IMR-90 (cell line): ENCODE measurements at places on chromosomes 5 and 9. TPM values are rescaled to one million over a fixed set of nuclear protein-coding genes. Genes with fewer than 3 reads are reported as not detected.

TUSC1 gene
- 2.0 and 3.1 TPM in 2 replicates for total RNA-seq

DDX4 gene
- not detected in 2 replicates for total RNA-seq

TMEM215 gene
- total RNA-seq = not detected in 2 replicates

SPATA31C1 gene
- not detected in 2 replicates for total RNA-seq

PCDHGB3 gene
- total RNA-seq = 5.9 and 6.7 TPM in 2 replicates

DMRTA1 gene
- under 0.01 TPM in 2 replicates for total RNA-seq

WDR38 gene
- not detected in 2 replicates for total RNA-seq

PCDHGA8 gene
- 2.0 and 2.2 TPM in 2 replicates for total RNA-seq

SLC4A9 gene
- total RNA-seq = not detected in 2 replicates

CENPH gene
- total RNA-seq = 3.8 and 10.8 TPM in 2 replicates

PROB1 gene
- total RNA-seq = under 0.01 TPM in 2 replicates

SPINK4 gene
- not detected in 2 replicates for total RNA-seq

IFNK gene
- not detected in 2 replicates for total RNA-seq

ZFAND5 gene
- total RNA-seq = 35.8 and 53.3 TPM in 2 replicates

SLC36A3 gene
- not detected in 2 replicates for total RNA-seq

GALNT12 gene
- total RNA-seq = 2.5 TPM in 2 replicates

TMC1 gene
- total RNA-seq = not detected in 2 replicates

MUSK gene
- under 0.01 and 0.18 TPM in 2 replicates for total RNA-seq

PCDHGA1 gene
- total RNA-seq = 0.83 and 0.90 TPM in 2 replicates

PCDHB8 gene
- 0.18 and 0.28 TPM in 2 replicates for total RNA-seq

PCDH1 gene
- total RNA-seq = 0.83 and 0.90 TPM in 2 replicates

SPIN1 gene
- 141 and 189 TPM in 2 replicates for total RNA-seq

PCDHA9 gene
- total RNA-seq = under 0.01 TPM in 2 replicates

PCDHGA10 gene
- total RNA-seq = 6.6 and 6.9 TPM in 2 replicates

CFAP90 gene
- not detected in 2 replicates for total RNA-seq

INSL6 gene
- total RNA-seq = not detected in 2 replicates

PPP3R2 gene
- not detected in 2 replicates for total RNA-seq

SHOC1 gene
- not detected in 2 replicates for total RNA-seq

TMEM8B gene
- total RNA-seq = 0.56 and 0.72 TPM in 2 replicates

AFAP1L1 gene
- total RNA-seq = 5.3 and 5.7 TPM in 2 replicates

C9orf153 gene
- total RNA-seq = not detected in 2 replicates
